ENCODE measurements at places on chromosomes 11 and 22. TPM values are rescaled to one million over a fixed set of nuclear protein-coding genes. Genes with fewer than 3 reads are reported as not detected.
A peak's percentile ranks its signal among the peaks of the same experiment; 100 is the strongest.

TUBA8 gene
- 3.4 TPM for total RNA-seq

GRCh38 chr11:110883256-110883655 is 171.0 kb upstream of the ARHGAP20 start:
- H3K36me3 ChIP-seq, result no peaks in the 10 kb centered on the region
- H3K4me3 ChIP-seq, result no peak overlapping the region
- no peaks in the 10 kb centered on the region for H3K27me3 ChIP-seq
- no peaks in the 10 kb centered on the region for H3K4me1 ChIP-seq

GALNT18 gene
- total RNA-seq, result 1.7 TPM

TSSK2 gene
- not detected for total RNA-seq

NAV2 gene
- total RNA-seq, result 0.28 TPM

TRAF6 gene
- total RNA-seq, result 14.3 TPM

- H3K4me3 ChIP-seq, result no peak overlapping the region
- no peak overlapping the region for H3K27ac ChIP-seq
- H3K36me3 ChIP-seq, result no peaks in the 10 kb centered on the region
Observed at GRCh38 chr22:24982301-24983056, 30.0 kb downstream of the KIAA1671 start.

EXPH5 gene
- 8.3 TPM for total RNA-seq

DNA sequence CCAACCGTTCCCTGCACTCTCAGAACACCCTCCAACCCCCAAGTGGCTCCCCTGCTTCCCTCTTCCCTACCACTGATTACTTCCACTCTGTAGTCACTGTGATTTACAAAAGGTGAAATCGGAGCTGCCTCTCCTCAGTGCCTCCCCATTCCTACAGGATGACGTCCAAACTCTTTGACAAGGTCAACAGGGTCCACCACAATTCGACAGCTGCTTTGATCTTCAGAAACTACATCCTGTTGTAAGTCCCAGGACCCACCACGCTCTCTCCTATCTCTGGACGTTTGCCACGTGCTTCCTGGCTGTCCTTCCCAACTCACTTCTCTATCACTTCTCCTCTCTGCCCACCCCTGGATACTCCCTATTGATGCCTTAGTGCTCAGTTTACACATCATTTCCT is 85.0 kb upstream of the EIF3D start:
- no peak for DNase-seq
- no peaks in the 10 kb centered on the region for H3K4me1 ChIP-seq
- no peak overlapping the region for H3K27ac ChIP-seq
- no peaks in the 10 kb centered on the region for H3K36me3 ChIP-seq
- H3K4me3 ChIP-seq, result no peak overlapping the region
- no peaks in the 10 kb centered on the region for H3K27me3 ChIP-seq

DNA sequence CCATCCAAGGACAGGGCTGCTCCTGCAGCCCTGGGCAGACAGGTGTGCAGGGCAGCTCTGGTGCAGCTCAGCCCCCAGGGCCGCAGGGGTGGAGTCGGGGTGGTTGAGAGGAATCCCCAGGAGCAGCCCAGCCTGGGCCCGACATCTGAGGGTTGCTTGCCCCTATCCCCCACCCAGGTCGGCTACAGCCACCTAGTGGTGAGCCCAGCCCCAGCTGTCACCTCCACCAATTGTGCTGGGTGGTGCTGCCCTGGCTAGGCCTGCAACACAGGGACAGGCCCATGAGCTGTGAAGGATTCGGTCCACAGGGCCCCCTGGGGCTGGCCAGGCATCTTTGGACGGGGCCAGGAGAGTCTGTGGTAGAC is 29.6 kb downstream of the RTN4R start:
- H3K4me3 ChIP-seq, result no peak overlapping the region
- DNase-seq, result peak; percentile 32
- H3K27ac ChIP-seq, result peak overlapping the region; percentile 49
- H3K4me1 ChIP-seq, result peaks cover 31% of the 10 kb centered on the region

- H3K36me3 ChIP-seq, result no peaks in the 10 kb centered on the region
- no peak overlapping the region for H3K4me3 ChIP-seq
- no peak overlapping the region for H3K27ac ChIP-seq
- no peak for DNase-seq
- no peaks in the 10 kb centered on the region for H3K4me1 ChIP-seq
Observed at GRCh38 chr11:93747122-93747521, 5.7 kb downstream of the C11orf54 start.

KCNJ11 gene
- total RNA-seq, result not detected

- no peaks in the 10 kb centered on the region for H3K27me3 ChIP-seq
- no peaks in the 10 kb centered on the region for H3K36me3 ChIP-seq
- no peak for DNase-seq
- no peaks in the 10 kb centered on the region for H3K4me1 ChIP-seq
- no peak overlapping the region for H3K4me3 ChIP-seq
Observed at GRCh38 chr11:102510439-102511135, 20.0 kb downstream of the MMP7 start.

PIK3IP1 gene
- 614 TPM for total RNA-seq

DNA sequence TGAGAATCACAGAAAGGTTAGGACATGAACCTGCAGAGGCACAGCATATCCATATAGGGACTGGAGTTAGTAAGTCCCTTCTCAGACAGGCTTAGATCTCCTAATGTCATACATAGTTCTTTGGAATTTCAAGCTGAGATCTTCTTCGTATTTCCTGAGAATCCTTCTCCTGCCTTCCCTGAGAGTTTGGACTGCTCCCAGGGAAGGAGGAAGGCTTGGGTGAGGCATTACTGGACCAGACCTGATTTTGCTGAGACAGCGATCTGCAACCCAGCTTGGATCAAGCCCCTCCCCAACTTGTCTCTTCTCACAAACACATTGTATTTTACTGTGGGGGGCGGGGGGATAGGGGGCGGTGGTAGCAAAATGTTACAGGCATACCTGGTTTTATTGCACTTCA is 108.5 kb downstream of the TSPAN18 start:
- H3K27me3 ChIP-seq, result no peaks in the 10 kb centered on the region
- H3K4me1 ChIP-seq, result no peaks in the 10 kb centered on the region
- no peak overlapping the region for H3K4me3 ChIP-seq
- DNase-seq, result no peak

All from naive thymus-derived CD4-positive, alpha-beta T cell (primary cell).